Kidney tubule cell (primary cell): ENCODE measurements at places on chromosomes 4 and X.

DNA sequence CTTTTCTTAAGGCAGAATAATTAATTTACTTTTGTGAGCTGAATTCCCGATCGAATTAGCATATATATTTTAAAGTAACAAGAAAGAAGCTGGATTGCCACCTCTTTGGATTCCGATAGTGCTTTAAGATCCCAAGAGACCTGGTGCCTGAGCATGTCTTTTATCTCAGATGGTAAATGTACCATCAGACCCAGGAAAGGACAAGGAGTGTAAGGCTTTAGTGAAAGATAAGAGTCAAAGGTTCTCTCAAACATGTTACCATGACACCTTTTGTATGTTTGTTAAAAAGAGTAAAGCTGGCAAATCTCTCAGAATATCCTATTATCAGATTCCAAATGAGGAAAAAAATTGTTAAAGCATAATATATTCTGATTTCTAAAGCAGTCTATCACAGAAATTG, 198.8 kb downstream of the PPP3CA start:
- DNase-seq: no peak

DNA sequence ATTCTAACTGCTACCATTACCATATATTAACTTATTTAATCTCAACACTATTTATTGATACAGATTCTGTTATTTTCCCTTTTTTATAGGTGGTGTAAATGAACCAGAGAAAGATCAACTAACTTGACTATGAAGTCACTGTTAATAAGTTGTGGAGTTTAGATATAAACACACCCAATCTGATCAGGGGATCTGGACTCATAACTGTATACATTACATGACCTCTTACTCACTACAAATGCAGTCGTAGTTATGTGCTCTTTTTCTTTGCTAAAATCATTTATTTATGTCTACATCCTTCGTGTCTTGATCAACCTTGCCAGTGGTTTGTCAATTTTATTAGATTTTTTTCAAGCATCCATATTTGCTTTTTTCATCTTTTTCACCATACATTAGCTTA, 614.8 kb upstream of the FAM241A start:
- DNase-seq: no peak

DNA sequence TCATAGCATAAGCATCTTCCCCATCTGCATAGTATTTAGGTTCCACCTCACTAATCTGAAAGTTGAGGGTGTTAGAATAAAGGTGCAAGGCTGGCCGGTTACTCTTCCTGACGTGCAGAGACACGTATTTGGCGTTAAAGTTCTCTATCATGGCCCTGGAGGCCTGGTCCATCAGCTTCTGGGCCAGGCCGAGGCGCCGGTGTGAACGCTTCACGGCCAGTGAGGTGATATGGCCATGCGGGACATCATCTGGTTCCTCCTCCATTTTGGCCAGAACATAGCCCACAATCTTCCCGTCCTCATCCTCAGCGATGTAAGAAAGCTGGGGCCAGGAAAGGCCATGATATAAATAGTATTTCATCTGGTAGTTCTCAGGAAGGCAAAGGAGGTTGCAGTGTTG, 425 bp downstream of the NAA11 start:
- DNase-seq: no peak

DNA sequence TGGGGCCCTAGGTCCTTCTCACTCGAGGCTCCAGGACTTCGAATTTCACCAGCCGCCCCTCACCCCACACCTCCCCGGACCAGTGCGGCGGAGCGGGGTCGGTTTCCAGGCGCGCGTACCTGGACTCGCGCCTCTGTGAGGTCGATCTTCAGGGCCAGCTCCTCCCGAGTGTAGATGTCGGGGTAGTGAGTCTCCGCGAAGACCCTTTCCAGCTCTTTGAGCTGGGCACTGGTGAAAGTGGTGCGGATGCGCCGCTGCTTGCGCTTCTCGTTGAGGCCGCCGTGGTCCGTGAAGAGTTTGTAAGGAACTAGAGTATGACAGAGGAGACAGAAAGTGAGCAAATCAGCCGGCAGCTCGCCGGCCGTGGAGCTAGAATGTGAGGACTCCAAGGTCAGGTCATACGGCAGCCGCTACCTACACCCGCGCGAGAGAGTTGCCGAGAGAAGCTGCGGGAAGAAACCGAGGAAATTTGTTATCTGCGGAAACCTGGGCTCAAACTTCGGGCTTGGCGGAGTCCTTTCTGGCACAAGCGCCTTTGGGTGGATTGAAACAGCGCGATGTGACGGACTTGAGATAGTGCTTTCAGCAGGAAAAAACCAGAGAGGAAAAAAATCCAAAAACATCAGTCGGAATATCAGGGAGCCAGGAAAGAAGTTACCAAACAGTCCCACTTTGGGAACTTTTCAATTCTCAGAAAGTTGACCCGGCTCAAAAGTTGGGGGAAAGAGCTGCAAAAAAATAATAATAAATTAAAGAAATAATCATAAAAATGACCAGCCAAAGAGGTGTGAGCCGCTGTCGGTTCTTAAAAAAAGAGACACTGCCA, 1.1 kb downstream of the PHOX2B start:
- DNase-seq: no peak

DNA sequence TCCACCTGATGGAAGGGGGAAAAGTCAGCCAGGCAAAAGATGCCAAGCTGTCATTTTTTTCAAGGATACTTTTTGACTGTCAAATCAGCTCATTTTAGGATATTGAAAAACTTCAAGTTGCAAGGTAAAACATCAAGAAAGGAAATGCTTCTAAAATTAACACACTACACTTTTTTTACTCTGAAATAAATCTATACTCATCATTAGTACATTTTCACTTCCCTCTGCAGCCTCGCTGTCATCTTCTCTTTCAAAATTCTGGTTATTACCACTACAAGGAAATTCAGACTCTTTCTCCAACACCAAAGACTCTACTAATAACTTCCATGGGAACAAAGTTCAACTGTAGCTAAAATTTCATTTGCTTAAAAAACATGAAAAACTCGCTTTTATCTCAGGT, 41.6 kb downstream of the APBB2 start:
- DNase-seq: no peak

DNA sequence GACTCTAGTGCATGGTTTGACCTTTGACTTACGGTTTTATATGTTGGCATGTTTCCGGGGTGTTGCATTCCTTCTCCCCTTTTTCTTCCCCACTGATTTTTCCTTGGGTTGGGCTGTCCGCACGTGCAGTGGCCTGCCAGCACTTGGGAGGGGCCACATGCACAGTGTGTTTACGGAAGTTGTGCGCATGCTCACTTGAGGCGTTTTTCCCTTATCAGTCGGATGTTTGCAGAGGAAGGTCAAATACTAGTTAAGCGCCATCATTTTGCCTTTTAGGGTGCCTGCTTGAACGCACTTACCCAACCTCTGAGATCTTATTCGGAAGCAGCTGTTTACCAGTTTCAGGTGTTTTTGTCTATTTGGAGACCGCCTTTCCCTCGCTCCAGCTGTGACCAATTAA, 653.9 kb upstream of the AADAT start:
- no peak for DNase-seq

- no peak for DNase-seq
Measured at GRCh38 chr4:4582653-4583052, 40.8 kb upstream of the STX18 start.
